Activated naive CD4-positive, alpha-beta T cell treated with Interleukin-2 at 50 U/mL for 16 hours (primary cell): ENCODE measurements at places on chromosomes 6 and 20.

DNA sequence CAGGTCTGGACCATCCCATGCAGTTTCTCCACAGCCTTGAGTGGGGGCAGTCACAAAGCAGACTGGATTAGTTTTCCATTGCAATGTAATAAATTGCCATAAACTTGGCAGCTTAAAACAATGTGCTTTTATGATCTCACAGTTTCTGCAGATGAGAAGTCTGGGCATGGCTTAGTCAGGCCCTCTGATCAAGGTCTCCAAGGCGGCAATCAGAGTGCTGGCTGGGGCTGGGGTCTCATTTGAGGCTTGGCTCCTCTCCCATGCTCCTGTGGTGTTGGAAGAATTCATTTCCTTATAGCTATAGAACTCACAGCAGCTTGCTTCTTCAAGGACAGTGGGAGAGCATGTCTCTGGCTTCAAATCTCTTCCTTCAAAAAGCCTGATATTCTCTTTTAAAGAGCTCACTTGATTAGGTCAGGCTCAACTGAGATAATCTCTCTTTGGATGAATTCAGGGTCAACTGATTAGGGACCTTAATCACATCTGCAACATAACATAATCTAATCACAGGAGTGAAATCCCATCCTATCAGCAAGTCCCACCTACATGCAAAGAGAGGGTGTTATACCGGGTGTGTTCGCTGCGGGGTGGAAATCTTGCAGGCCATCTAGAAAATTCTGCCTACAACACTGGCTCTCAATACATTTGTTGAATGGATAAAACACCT lies 77.4 kb upstream of the SULF2 start:
- no peak for DNase-seq

DNA sequence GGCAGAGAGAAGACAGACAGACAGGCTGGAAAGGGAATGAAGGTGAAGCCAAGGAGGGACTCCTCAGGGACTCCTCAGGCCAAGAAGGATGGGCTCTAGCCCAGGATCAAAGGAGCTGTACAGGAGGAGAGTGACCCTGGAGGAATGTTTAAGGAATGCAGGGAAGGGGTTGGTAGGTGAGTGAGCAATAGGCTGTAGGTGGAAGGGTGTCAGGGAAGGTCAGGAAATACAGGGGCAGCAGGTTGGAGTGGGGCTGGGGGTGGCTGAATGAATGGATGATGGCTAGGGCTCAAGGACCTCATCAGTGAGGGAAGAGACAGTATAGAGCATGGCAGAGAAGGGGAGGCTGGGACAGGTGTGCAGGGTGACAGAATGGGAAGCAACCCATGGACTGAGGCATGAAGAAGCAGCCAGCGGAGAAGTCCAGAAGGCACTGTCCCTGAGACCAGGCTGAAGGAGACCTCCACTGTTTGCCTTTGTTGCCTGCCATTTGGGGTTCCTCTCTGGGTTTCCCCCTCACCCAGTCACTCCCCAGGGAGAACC lies 13.2 kb downstream of the SYNGAP1 start:
- no peak for DNase-seq

GRCh38 chr6:37654727-37655500 lies 42.8 kb downstream of the MDGA1 start:
- DNase-seq, result no peak

DNA sequence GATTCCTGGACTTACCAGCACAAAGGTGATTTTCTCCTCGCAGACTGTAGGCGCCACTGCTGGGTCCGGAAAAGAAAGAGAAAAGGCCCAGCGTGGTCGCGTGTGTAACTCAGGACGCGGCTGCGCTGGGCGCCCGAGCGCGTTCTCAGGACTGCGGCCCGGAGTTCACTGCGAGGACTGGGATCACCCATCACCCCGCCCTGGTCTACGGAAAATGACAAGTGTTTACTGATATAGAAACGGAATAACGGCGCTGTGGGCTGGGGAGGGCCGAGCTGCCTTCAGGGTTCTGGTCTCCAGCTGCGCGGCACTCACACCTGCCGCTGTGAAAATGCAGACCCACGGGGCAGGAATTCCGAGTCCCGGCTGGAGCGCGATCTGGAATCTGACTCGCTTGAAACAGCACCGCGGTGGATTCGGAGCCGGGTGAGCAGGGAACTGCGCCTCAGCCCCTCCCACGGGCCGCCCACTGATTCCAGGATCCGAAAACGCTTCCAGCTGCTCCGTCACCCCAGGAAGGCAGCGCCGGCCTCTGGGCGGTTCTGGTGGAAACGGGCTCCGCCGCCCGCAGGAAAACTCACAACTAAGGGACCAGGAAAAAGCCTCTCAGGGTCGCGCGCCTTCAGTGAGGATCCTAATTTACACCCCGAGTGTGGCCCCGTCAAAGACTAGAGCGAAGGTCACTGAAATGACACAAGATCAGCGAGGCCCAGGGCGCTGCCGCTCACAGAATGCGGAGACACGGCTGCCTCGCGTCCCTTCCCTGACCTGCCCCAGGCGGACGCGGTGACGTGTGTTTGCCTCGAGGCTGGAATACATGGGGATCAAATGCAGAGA lies 34.5 kb downstream of the HLA-A start:
- DNase-seq, result peak; percentile 58

DNA sequence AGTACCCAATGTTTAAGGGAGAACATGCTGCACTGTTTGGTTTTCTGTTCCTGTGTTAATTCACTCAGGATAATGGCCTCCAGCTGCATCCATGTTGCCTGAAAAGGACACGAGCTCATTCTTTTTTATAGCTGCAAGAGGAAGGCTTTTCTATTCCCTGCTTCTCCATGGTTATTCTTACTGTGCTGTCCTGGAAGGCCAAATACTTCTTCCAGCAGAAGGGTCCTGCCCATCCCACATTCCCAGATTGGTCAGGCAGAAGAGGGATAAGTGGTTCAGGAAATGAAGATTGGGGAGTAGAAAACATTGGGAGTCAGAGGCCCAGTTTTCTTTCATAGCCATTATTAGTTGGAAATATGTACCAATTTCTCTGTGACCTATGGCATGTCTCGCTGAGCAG lies 122.4 kb downstream of the TCP11 start:
- no peak for DNase-seq

- DNase-seq, result peak; percentile 13
Measured at GRCh38 chr20:64036346-64037198, 590 bp downstream of the C20orf204 start.

- DNase-seq, result no peak
Measured at GRCh38 chr6:92767101-92767500, 652.3 kb downstream of the EPHA7 start.

DNA sequence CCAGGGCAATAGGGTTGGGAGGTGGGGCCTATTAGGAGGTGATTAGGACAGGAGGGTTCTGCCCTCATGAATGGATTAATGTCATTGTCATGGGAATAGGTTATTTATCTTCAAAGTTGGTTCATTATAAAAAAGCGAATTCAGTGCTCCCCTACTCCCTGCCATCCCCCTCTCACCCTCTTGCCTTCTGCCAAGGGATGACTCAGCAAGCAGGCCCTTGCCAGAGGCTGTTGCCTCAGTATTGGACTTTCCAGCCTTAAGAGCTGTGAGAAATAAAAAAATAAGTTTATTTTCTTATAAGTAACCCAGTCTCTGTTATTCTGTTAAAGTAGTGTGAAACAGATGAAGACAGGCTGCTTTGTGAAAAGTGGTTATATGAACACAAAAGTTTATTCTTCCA lies 381.1 kb upstream of the ZFP64 start:
- DNase-seq, result no peak

DNA sequence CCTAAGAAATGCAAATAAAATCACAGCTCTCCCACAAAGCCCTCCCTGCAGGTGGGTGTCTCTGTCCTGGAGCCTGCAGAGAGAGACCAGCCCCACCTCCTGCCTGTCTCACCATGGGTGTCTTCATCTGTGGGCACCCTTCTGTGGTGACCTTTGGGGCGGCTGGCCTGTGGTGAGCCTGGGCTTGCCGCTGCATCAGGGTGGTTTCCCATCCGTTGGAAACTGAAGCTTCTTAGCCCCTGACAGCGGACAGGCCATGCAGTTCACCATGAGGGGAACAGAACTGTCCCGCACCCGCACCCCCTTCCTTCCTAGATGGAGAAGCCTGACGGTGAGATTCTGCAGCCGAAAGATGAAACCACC lies 42.3 kb upstream of the FRMD1 start:
- DNase-seq, result no peak

- DNase-seq, result no peak
Measured at GRCh38 chr20:42402455-42402854, 784.3 kb upstream of the CHD6 start.

GRCh38 chr6:18829272-18829870 lies 442.2 kb downstream of the RNF144B start:
- DNase-seq, result no peak

GRCh38 chr20:50142812-50143211 lies 10.7 kb downstream of the PEDS1 start:
- DNase-seq, result no peak

GRCh38 chr6:42118162-42119001 lies 24.0 kb downstream of the C6orf132 start:
- no peak for DNase-seq

GRCh38 chr20:16501301-16501700 lies 71.9 kb downstream of the KIF16B start:
- DNase-seq, result no peak

DNA sequence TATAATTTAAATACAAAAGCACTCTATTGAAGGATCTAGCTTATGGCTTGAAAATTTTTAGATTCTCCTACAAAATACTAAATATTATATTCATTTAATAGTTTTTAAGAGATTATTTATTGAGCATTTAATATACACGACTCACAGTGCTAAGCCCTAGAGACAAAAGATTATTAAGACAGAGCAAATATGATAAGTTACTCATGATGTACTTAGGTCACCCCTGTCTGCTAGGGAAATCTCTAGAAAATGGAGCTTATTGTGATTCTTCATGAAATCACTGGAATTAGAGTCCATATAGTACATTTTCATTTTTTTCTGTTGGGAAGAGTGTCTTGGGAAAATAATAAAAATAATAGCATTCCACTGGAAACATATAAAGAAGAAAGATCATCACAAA lies 37.8 kb downstream of the BEND6 start:
- DNase-seq, result no peak

- DNase-seq, result no peak
Measured at GRCh38 chr6:168667428-168667805, 226.4 kb downstream of the SMOC2 start.

DNA sequence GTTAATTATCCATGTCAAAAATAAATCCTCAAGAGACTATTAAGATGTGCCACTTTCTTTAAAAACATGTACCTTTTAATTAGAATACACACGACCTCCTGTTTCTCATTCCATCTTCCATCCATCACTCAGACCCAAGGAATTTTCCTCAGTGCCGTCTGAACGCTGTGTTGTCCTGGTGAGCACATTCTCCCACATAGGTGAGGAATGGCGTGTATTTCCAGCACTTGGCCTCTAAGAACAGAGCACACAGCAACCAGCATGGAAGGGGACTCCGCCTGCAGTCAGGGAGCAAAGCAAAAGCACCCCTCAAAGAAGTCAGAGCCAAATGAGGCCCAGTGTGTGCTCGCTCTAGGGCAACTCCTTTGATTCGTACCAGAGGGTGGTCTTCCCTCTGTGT lies 45.9 kb downstream of the TBXT start:
- DNase-seq, result no peak
